ENCODE measurements at places on chromosomes 2 and 18. TPM values are rescaled to one million over a fixed set of nuclear protein-coding genes. Genes with fewer than 3 reads are reported as not detected.

NOL4 gene
- total RNA-seq, result not detected

DNA sequence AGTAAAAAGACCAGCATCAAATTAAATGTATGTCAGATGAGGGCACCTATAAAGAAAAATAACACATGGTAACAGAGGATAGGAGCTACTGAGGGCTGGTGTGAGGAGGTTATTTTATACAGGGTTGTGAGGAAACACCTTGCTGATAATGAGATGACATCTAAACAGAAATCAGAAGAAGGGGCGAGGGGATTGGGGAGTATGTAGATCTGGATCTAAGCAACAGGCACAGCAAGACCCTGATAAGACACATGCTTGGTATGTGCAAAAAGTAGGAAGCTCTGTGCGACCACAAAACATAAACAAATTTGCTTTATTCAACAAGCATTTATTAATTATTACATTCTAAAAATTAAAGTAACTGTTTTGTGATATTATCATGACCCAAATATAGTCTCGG, 295.4 kb downstream of the ZEB2 start:
- no peak for DNase-seq

FNDC4 gene
- total RNA-seq, result 32.9 TPM

LTBP1 gene
- 584 TPM for total RNA-seq

DNA sequence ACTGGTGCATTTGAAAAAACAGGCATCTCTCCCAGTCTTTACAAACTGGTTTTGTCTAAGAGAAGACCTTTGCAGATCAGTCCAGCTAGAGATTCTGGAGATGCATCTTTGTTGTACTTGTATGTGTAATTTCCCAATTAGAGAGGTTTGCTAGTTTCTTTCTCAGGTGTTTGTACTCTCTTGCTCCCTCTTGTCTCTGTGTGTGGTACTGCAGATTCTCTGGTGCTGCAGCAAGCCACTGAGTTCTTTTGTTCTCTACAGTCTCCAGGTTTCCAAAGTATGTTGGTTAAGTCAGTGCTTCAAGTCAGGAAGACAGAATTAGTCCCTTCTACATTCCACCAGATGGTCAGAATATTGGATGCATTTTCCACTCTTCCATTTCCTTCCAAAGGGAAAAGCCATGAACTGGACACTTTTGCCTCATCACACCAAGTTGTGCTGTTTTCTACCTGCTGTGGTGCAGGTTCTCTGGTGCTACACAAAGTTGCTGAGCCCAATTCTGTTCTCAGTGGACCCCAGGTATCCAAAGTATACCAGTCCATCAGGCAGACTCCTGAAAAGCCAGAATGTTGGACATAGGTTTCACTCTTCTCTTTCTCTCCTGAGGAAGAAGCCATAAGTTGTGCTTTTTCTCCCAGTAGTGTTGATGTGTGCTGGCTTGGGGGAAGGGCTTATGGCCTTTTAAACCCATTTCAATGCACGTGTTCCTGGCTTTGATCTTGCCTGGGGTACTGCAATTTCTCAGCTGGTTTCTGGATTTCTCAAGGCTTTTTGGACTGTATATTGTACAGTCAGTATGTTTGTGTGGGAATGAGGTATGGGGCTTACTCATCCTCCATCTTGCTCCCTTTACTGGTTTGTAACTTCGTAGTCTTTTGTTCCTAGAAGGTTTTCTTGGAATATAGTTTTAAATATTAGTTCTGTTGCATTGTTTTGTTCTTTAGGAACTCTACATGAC, 29.8 kb downstream of the EPC2 start:
- no peak for DNase-seq

- no peak for DNase-seq
These were observed 79.3 kb downstream of the ABI2 start for GRCh38 chr2:203407496-203407895.
